ENCODE measurements at places on chromosomes 1 and 21.
A peak's percentile ranks its signal among the peaks of the same experiment; 100 is the strongest.

DNA sequence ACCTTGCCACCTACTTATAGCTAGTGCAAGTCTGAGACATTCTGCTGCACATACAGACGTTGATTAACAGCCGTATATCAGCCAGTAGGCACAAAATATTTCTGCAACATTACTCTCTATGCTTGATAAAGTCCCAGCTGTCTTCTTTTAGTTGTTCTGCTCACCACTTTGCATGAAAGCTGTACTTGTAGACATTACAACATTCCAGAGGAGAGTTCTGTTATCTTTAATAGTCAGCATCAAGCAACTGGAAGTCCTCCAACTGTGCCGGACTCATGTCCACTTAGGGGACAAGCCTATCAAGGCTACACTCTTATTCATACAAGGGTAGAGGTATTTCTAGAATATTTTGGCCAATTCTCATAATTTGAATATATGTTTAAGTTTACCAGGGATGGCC lies 50.0 kb downstream of the CACHD1 start:
- no peak for DNase-seq

DNA sequence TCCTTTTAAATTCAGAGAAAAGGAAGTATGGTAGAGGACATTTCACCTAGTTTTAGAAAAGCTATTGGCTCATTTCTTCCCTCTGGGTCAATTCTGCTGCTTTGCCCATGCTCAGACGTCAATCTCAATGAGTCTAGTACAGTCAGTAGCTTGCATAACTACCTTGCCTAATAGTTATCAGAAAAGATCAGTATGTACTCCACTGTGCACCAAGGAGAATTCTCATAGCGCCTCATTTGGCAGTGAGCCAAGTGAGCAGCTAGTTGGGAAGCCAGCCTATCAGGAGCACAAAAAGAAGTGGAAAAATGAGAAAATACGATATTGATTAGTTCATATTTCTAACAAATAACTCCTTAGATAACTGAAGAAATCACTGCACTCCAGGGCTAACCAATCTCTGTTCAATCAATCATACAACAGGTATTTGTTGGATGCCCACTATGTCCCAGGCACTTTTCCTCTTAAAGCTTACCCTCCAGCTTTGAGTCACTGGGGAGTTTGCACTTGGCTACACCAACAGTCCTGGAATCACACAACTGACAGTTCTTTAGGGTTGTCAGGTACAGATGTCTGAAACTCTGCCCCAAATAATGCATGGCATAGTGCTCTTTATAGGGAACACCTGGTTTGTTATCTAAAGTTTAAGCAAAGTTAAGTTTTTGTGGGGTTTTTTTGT lies 50.2 kb downstream of the PRDX6 start:
- no peak for DNase-seq

DNA sequence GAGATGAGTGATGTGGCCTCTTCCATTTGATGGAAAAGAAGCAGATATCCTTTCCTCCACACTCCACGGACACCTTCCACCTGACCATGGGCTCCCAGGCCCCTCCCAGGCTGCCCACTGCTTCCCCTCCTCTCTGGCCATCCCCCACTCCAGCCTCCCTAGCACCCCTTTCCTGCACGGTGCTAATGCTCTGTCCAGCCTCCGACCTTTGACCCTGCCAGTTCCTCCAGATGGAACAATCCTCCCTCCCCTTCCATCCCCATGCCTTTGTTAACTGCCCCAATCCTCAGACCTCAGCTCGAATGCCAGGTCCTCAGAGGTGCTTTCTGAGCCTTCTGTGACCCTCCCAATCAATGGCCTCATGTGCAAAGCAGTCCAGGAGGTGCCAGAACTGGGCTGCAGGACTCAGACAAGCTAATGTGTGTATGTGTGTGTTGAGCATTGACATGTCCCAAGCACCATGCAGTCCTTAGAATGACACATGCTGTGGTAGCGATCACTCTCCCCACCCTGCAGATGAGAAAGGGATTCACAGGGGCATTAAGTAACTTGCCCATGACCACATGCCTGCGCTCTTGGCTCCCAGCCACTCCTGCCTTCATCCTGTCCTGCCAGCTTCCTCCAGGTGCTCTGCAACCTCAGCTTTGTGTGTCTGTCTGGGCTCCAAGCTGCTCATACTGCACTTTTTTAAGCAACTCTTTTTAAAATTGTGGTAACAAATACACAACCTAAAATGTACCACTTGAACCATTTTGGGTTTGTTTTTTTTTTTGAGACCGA lies 63.5 kb upstream of the EDN2 start:
- DNase-seq = no peak

DNA sequence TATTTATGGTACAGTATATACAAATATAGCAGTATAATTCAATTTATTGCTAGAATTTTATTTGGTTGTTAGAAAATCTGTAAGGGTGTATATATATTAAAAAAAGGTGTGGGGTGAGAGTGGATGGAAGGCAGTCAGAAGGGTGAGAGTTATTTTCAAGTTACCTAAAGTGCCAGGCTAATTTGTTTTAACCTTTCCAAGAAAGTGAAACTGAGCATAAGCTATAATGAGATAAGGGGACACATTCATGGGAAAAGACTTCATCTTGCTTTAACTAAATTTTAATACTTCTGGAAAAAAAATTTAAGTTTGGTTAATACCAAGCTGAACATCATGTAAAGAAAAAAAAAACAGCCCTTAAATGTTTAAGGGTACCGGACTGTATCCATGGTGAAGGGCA lies 4.9 kb downstream of the TEX38 start:
- DNase-seq = no peak

DNA sequence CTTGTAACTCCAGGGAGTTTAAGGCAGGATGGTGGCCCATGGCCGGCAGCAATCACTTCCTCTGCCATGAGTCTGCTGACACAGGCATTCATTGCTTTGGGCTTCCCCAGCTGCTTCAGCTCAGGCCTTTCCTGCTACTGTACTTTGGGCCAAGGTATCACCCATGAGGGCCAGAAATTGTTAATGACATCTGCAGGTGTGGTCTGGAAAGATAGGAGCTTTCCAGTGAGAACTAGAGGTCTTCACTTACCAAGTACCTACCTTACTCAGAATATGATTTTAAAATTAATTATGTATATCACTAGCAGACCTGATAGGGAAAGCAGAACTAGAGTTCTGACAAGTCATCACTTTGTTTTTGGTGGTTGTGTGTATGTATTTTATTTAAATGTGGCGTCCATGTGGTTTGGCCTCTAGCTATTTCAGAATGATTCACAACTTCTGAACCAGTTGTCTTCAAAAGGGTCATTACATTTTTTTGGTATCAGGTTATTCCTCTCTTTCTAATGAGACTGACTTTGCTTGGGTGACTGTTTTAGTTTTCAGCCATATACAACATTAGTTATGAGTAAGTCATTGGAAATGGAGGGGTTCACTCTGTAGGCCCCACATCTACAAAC lies 2.7 kb downstream of the RGL1 start:
- no peak for DNase-seq

GRCh38 chr1:37691497-37692077 lies 729 bp upstream of the CDCA8 start:
- DNase-seq = no peak

DNA sequence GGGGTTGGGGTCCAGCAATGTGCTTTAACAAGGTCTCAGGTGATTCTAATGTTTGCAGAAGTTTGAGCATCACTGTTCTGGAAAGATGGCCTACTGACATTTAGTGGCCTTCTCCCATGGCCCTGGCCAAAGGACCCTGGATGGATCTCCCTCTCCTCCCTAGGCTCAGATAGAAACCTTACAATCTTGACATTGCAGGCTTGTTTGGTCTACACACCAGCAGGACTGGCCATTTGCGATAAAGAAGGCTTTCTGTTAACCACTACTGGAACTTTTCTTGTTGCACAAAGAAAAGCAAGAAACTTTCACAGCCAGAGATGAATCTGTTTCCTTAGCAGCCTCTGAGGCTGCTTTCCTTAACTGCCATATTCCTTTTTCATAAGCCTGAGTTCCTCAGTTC lies 6.2 kb downstream of the DNALI1 start:
- DNase-seq = no peak

GRCh38 chr1:180152588-180152987 lies 2.1 kb upstream of the QSOX1 start:
- no peak for DNase-seq

DNA sequence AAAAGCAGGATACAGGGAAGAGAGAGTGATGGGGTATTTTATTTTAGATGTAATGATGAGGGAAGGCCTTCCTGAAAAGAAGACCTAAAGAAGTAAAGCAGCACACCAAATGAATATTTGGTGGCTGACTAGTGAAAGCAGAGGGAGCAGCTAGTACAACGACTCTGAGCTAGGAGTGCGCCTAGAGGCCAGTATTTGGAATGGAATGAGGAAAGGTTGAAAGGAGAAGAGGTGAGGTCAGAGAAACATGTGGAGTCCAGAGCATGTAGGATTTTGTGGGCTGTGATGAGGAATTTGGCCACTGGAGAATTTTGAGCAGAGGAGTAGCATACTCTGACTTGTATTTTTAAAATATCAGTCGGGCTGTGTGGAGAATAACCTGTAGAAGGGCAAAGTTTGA lies 11.8 kb upstream of the RPL5 start:
- no peak for DNase-seq

- DNase-seq = no peak
These were observed 110.5 kb downstream of the TOMM20 start for GRCh38 chr1:235018161-235018560.

GRCh38 chr1:88731475-88732269 lies 47.6 kb downstream of the PKN2 start:
- no peak for DNase-seq

DNA sequence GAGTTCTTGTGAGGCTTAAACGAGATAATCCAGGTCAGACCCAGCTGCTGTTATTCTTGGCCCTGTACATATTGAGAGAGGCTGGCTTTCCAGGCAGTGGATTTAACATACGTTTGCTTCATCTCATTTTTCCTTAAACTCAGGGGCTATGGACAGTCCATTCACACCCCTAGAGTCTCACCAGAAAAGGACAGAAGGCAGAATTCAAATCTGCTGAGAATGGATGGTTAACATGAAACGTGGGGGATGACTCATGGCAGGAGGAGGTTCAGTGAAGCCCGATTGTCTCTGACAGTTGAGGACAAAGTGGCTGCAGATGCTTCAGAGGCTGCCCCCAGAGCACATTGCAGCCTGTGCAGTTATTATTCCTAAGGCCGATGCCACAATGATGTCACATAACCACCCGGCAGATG lies 39.5 kb downstream of the TGFB2 start:
- no peak for DNase-seq

DNA sequence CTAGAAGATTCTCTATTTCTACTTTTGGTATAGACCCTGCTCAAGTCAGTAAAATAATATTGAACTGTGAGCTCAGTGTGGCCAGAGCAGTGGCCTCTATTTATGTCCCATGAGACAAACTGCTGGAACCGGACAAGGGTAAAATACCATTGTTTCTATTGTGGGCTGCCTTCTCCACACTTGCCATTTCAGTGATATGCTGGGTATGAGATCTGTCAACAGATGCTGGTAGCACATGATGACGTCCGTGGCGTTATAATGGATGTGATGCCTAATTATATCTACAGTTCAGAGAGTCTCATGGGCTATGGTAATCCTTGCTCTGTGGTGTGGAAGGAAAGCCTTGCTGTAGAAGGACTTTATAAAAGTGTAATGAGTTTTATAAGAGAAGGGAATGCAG lies 2.4 kb downstream of the ACTN2 start:
- no peak for DNase-seq

GRCh38 chr1:10646347-10646861 lies 150.0 kb downstream of the CASZ1 start:
- DNase-seq = no peak

DNA sequence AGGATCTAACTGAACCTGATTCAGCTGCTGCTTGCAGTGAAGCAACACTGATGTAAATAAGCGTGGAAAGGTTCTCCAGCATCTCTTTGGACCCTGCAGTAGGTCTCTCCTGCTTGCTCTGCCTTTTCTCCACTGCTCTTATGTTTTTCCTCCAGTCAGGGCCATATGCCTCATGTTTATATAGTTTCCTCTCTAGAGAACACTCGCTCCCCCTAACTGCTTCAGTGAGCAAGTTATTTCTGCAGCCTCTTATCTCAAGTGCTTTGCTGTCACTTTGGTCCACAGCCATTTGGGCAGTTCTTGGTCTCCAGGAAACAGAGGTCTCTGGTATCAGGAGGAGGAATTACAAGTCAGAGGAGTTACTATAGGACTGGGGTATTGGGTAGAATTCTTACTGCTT lies 5.3 kb downstream of the PRUNE1 start:
- no peak for DNase-seq

DNA sequence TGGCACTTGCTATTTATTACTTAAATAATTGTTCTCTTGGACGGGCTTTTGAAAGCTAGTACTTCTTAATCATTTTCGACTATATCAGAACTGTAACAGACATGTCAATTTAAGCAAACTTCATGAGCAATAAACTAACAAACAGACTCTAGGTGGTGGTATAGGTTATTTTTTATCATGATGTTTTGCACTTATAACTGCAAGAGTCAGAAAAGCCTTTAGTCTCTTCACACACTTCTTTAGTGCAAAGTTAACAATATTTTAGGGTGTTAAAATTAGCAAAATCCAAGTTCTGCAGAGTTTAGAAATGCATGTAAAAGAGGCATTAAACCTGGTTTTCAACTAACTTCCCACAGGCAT lies 2.2 kb downstream of the NRIP1 start:
- DNase-seq = no peak

- peak; percentile 44 for DNase-seq
These were observed 2.4 kb downstream of the PARP1 start for GRCh38 chr1:226405411-226405988.

DNA sequence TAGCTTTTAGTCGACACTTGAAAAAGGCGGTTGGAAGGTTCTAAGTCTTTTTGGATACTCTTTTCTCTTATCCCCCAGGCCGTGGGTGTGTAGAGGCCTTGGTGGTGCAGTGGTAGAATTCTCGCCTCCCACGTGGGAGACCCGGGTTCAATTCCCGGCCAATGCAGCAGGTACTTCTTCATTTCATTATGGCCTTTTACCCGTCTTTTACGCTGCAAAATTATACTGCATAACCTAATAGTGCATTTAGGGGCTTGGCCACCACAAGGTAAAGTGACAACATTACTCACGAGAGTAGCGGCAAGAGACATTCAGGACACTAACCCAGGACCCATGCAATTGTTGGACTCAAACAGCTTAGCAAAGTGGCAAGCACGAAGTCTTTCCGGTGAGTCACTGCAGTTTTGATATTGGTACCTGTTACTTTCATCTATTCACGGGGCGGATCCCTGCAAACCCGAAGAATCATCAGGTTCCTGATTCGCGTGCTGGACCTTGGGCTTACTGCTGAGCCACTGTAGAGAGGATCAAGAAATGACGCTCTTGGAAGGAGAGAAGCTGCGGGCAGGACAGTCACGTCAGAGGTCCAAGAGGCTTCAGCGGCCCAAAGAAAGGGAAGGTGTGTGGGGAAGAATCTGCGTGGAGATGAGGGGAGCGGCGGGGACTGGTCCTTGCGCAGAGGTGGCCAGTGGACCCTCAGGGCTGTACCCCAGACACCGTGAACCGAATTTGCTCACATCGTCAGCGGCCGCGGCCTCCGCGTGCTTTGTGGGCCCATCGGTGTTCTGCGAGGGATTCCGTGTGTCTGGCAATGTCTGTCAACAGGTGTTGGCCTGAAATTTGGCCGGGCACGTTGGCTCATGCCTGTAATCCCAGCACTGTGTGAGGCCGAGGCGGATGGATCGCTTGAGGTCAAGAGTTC lies 12.9 kb upstream of the RNU1-4 start:
- no peak for DNase-seq

All from SIG-M5 (cell line).